Posterior cingulate gyrus (tissue), 11 donors: ENCODE measurements at places on chromosomes 4 and X.

DNA sequence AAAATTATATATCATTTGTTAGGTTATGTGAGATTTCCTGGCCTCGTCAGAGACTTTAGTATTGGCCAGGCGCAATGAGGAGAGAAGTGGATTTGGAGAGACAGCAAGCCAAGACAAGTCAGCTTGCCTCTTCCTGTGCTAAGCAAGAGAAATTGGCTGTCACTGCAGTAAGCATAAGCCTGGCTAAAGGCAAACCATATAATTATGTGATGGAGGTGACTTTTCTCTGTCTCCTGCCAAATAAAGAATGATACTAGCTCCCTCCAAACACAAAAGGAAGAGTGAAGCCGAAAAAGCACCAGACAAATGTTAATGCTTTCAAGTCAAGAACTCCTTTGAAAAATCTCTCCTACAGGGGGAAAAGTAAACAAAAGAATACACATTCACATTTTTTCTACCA, 2246.0 kb downstream of the ARAP2 start:
- DNase-seq, result no peak

DNA sequence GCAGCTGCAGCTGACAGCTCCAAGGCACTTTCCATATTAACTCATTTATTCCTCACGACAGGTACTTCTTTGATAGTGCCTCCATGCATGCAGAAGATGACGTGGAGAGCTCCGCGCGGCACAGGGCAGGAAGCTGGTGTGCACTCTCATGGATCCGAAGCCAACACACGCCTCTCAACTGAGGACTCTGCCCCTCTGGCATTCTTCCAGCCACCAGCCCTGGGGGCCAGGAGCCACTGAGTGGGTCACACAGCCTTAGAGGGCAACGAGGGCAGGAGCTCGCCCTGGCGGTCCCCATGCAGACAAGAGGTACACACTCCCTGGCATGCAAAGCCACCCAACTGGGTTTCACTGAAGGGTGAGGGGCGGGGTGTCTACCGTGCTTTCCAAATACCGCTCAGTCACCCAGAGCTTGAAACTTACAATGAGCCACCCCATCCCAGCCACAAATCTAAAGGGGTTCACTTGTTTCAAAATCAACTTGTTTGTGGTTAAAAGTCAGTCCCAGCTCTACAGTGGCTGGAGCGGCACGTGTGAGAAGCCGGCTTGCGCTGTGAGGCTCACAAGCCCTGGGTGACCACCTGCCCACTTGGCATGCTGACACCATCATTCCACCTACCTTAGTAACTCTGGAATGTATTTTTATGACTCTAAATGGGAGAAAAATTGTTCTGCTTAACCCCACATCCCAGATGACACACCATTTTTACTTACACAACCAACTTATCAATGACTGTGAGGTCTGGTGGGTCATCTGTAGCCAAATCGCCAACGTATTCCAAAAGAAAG, 16.2 kb downstream of the NOP14 start:
- DNase-seq, result no peak

GRCh38 chr4:143083756-143084472, 100.8 kb upstream of the USP38 start:
- no peak for DNase-seq

DNA sequence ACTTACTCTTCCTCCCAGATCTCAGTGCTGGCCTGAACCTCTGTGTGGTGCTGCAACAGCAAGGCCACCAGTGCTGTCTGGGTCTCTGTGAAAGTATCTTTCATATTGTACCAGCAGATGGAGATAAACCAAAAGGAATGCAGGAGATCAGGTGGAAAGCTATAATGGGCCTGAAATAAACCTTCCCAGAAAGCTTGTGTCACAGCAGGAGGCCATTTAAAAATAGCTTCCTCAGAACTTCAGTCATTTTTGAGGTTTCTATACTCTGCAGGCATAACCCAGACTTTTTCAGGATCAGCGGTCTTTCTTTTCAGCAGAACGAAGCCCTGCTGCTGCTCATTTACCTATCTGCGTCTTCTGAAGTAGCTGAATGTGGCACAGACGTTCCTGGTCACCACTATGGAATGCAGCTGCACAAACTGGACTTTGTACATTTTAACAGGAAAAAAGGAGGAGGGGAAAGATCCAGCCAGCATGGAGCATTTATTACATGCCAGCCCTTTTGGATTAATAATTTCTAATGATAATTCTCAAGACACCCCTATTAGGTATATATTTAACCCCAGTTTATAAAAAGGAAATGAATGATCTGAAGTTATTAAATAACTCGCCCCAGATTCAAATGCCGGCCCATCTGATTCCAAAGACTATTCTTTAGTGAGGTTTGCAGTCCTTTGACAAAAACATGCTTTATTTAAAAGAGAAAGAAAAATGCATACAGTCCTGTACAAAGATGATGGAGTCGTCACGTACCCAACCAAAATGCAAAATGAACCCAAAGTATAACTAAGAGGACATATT, 119.7 kb downstream of the NFKB1 start:
- no peak for DNase-seq

- DNase-seq, result no peak
Measured at GRCh38 chr4:76322236-76322635, 15.7 kb downstream of the STBD1 start.

DNA sequence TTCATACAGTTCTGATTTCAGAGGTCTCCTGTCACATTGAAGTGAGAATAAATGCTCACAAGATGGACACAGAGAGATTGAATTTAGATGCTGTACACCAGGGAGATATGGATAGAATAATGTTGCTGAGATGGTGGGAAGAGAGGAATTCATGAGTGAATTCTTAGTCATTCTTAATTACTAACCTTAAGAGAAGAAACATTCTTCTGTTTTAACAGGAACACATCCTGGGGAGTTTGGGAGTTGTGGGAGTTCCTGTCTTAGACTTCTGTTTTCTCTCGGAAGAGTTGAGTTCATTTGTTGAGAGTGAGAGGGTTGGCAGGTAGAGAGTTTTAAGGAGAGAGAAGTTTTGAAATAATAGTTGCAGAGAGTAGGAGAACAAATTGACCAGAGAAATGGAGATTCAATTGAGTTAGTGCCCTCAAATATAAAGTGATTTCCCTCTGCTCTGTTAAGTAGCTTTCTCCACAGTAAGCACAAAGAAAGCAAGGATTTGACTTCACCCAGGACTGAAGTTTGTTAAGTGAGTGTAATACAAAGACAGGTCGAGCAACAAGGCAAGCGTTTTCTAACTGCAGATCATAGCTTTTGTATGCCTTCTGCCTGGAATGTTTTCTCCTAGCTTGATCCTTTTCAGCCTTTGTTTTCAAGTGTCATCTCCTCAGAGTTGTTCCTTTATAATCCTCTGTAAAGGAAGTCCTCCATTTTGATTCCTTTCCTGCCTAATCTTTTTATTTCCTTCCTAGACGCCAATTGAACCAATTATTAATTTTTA, 205.9 kb downstream of the RAPGEF2 start:
- DNase-seq, result no peak

DNA sequence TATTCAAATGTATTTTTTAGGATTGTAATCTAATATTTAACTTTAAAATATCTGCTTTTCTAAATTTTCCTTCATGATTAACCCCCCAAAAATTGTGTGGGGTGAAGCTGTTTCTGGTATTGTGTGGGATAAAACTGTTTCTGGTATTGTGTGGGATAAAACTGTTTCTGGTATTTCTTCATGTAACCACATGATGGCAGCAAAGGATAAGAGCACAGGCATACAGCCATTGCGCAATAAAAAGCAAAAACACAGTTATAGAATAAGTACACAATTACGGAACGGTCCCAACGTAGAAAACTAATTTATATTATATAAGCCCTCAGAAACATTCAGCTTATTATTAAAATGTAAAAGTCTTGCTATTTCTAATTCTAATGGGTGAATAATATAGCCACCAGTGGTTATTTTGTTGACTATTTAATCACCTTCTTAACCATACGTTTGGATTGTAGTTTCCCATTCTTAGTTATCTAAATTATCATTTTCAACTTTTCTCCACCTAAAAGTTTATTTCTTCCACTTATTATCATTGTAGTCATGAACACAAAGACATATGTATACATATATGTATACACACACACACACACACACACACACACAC, 333.9 kb upstream of the FSTL5 start:
- DNase-seq, result no peak

- DNase-seq, result no peak
Measured at GRCh38 chrX:2466876-2467656, 33.7 kb downstream of the DHRSX start.

GRCh38 chr4:26692014-26692726, 108.3 kb downstream of the TBC1D19 start:
- DNase-seq, result no peak

DNA sequence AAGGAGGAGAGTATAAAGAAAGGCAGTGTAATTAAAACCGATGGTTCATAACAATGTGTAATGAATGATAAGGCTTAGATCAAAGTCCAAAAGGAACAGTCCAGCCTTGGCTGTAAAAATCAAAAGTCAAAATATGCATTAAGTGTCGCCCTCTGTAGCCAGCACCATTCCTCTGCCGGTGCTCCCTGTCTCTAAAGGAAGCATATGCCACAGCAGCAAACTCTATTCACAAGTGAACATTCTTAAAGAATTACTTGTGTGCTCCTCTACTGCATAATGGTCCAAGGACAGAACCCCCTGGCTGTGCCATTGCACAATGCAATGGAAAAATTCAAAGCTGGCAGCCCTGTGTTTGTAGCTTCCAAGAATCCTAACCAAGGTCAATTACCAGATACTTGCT, 16.3 kb upstream of the MBNL3 start:
- no peak for DNase-seq

GRCh38 chrX:8201896-8202331, 30.8 kb upstream of the VCX2 start:
- DNase-seq, result no peak

DNA sequence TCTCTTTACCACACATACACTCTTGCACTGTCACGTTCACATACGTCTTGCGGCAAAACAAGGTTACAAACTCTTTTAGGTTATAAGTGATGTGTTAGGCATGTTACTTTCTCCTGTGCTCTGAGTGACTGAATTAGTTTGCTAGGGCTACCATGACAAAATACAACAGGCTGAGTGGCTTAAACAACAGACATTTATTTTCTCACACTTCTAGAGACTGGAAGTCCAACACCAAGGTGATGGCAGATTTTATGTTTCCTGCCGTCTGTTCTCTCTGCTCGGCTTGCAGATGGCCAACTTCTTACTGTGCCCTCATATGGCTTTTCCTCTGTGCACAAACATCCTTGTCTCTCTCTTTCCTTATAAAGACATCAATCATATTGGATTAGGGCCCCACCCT, 1224.3 kb upstream of the TENM3 start:
- DNase-seq, result no peak
